CD14-positive monocyte (primary cell): ENCODE measurements at places on chromosomes 16 and 17. TPM values are rescaled to one million over a fixed set of nuclear protein-coding genes. Genes with fewer than 3 reads are reported as not detected.
A peak's percentile ranks its signal among the peaks of the same experiment; 100 is the strongest.

Gene PERCC1
- not detected for polyA plus RNA-seq

DNA sequence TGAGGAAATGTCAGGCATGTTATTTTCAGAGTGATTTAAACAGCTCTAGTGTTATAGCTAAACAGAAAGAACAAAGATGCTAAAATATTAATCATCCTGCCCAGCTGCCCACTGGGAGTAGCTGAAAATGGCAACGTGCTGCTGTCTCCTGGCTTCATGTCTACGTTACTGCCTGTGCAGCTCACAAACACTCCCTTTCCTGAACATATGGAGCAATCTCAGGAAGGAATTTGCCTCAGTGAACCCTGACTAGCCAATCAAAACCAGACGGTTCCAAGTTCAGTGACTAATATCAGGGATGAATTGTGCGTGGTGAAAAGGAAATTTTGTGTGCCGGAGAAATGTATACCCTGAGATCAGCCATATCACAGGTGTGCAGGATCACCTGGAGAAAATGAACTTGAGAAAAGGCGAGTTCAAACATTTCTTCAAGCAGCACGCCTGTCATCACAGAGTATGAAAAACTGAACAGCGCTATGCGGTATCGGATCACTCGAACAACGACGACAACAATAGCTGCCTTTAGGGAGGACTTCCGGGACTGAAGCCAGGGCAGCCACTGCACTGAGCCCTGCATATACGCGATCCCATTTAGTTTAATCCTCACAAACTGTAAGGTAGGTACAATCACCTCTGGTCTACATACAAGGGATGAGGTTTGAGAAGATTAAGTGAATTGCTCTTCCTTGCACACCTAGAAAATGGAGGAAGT, 110.3 kb downstream of the STX8 start:
- no peak for DNase-seq

Gene CA7
- polyA plus RNA-seq, result not detected

DNA sequence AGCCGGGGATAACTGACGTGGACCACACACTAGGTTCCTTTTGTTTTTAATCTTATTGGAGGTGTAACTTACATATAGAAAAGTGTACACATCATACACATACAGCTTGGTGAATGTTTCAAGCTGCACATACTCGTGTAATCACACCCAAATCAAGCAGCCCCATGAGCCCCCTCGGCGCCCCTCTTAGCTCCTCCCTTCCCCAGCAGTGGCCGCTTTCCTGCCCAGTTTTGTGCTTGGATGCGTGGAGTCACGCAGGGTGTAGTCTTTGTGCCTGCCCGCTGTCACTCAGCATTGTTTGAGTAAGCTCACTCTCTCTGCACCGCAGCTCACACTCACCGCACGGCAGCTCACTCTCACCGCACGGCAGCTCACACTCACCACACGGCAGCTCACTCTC, 151.7 kb upstream of the CHMP6 start:
- DNase-seq, result no peak

- no peak for DNase-seq
Observed at GRCh38 chr16:14241631-14242030, 170.5 kb downstream of the MRTFB start.

Gene FOXC2
- polyA plus RNA-seq, result not detected in 2 replicates

DNA sequence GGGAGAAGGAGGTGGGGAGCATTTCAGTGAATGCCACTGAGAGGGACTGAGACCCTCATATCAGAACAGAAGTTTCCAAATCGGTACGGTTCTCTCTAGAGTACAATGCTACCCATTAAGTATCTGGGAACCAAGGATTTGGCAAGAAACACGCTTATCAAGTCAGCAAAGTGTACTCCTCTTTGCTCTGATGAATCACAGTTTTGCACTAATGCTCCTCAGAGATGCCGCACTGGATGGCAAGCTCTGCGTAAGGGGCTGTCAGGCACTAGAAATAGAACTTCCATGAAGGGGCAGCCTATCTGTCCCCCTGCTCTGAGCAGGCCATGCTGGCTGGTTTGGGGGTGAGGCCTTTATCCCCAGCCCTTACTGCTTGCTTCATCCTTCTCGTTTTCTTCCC, 4.8 kb upstream of the ABCC12 start:
- DNase-seq, result no peak

GRCh38 chr17:77516902-77517301, 376.1 kb downstream of the SEC14L1 start:
- DNase-seq, result no peak

DNA sequence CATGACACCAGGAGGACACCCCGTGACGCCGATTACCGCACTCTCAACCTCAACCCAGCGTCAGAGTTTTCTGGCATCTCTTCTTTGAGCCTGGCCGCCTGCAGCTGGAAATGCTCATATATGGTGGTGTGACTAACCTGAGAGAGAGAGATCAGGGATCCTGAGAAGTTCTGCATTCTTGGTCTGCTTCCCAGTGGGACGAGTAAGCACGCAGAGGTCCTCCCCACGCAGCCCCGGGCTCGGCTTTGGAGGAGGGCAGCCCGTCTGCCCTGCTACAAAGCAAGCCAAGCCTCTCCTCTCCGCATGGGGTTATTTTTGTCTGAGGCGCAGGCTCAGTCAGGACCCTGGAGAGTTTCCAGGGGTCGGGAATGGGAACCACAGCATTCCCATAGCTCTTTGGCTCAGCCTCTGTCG, 16.5 kb downstream of the CRISPLD2 start:
- no peak for DNase-seq

DNA sequence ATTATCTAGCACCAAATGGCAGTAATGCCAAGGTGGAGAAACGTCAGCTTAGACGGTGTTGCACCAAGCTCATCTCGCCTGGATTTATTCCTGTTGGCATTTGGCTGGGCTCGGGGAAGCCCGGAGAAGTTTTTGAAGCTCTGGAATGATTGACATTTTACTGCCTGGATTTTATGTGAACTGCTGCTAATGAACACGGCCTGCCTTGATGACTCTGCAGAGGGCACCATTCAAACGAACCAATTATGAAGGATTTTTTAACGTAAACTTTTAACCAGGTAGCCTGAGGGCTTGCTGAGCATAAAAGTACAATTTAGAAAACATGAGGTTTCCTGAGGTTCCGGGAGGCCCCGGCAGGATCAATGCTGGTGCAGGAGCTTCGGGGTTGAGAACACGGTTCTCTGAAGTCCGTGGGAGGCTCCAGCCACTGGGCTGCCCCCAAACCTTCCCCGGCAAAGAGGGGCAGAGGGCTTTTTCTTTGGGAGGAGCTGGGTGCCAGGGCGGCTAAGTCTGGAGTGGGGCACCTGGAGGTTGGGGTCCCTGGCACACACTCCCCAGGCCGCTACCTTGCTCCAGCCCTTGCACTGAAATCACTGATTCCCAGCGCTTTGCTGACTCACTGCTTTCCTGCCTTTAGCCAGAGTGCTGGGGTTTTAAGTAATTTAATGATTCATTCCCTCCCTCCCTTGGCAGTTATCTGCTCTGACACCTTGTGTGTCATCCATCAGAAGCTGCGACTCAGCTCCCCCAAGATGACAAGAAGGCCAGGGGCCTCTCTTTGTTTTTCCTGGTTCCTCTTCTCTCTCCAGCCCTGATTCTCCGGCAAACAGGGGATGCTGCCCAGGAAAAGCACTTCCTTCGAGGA, 161.2 kb upstream of the IRX3 start:
- no peak for DNase-seq

Gene C16orf82
- polyA plus RNA-seq, result not detected

- DNase-seq, result peak; percentile 19
Observed at GRCh38 chr17:40622509-40622928, 25.1 kb downstream of the SMARCE1 start.
